ENCODE measurements at places on chromosomes 2 and 18. TPM values are rescaled to one million over a fixed set of nuclear protein-coding genes. Genes with fewer than 3 reads are reported as not detected.

- H3K27me3 ChIP-seq = no peaks in the 10 kb centered on the region
- no peaks in the 10 kb centered on the region for H3K36me3 ChIP-seq
- no peak overlapping the region for H3K4me3 ChIP-seq
- H3K4me1 ChIP-seq = no peaks in the 10 kb centered on the region
- DNase-seq = no peak
- no peak overlapping the region for H3K27ac ChIP-seq
These were observed 61.2 kb downstream of the RND3 start for GRCh38 chr2:150426315-150426714.

HNMT gene
- total RNA-seq = not detected

DNA sequence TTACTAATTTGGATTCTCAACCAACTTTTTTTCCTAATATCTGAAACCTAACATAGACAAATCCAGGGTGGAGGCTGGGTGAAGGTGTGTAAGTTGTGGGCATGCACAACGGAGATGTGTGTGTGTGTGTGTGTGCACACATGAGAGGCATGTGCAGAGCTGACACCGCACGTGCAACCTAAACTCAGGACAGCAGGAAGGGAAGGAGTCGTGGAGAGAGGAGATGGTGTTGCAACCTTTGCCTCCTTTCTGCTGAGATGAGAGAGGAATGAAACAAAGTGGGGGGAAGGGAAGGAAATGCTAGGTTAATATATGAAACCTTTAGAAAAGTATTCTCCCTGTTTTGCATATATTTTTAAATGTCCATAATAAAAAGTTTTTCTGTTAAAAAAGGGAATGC, 64.7 kb downstream of the KCTD1 start:
- no peak for DNase-seq
- H3K4me1 ChIP-seq = peaks cover 7% of the 10 kb centered on the region
- no peaks in the 10 kb centered on the region for H3K36me3 ChIP-seq
- H3K27me3 ChIP-seq = no peaks in the 10 kb centered on the region
- no peak overlapping the region for H3K27ac ChIP-seq

DNA sequence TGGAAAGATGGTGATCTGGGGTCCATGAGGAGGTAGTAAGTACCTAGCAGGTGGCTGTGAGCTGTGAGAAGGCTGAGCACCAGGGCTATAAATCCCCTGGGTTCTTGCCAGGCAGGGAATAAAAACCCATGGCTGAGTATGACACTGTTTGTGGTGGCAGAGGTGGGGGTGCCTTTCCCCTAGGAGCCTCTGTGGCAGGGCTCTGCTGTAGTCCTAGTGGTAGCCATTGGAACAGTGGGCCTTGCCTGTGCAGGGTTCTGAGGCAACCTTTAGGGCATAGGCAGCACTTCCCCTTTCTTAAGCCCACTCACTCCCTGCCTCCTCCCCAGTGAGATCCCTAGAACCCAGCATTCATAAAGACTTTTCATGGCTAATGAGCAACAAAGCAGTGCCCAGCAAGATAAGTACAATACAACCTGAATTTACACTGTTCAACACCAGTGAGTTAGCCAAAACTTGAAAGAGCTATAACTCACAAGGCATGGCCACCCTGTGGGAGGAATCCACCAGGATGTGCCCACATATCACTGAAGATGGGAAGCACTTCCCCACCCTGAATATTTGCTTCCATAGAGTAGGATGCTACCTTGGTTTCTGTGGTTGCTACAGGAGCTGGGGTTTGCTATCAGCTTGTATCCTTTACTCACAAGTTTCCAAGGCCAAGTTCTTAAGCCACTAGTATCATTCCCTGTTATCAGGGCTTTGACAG, 100.9 kb upstream of the NEUROD1 start:
- H3K4me1 ChIP-seq = no peaks in the 10 kb centered on the region
- peaks cover 5% of the 10 kb centered on the region for H3K27me3 ChIP-seq
- H3K4me3 ChIP-seq = no peak overlapping the region
- no peak overlapping the region for H3K27ac ChIP-seq
- no peak for DNase-seq

TMBIM1 gene
- total RNA-seq = 70.5 TPM

DNA sequence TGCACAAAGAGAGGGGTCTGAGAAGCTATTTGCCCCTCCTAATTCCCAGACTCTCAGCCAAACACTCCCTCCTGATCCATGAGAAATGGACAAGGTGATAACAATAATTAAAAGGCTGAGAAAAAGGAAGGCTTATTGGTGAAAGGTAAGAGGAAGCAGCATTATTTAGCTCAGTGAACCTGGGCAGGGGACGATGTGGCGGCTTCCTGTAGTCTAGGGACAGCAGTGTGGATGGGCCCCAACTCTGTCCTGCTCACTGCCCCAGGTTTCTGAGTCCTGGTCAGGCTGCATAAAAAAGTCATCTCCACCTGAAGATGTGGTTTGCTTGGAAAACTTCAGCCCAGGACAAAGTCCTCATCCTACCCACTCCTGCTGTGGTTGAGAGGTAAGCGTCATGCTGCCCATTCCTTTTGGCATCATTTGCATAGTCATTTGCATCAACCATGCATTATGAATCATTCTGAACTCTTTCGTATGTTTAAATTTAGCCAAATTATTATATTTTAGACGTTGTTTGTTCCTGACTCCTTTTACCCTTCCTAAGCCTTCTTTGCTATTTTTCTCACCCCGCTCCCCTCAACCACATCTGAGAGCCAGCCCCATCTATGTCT, 126.8 kb downstream of the CLIP4 start:
- H3K27ac ChIP-seq = no peak overlapping the region
- DNase-seq = no peak
- H3K27me3 ChIP-seq = peaks cover under 1% of the 10 kb centered on the region
- no peaks in the 10 kb centered on the region for H3K4me1 ChIP-seq

GRCh38 chr2:86764661-86765309, 25.9 kb downstream of the CD8A start:
- no peaks in the 10 kb centered on the region for H3K27me3 ChIP-seq
- H3K27ac ChIP-seq = no peak overlapping the region
- H3K4me1 ChIP-seq = peaks cover 17% of the 10 kb centered on the region
- peak; percentile 6 for DNase-seq

GRCh38 chr2:27885234-27885633, 5.0 kb downstream of the RBKS start:
- no peaks in the 10 kb centered on the region for H3K36me3 ChIP-seq
- no peak for DNase-seq
- H3K27me3 ChIP-seq = no peaks in the 10 kb centered on the region
- H3K4me1 ChIP-seq = peaks cover 19% of the 10 kb centered on the region
- H3K4me3 ChIP-seq = no peak overlapping the region

DNA sequence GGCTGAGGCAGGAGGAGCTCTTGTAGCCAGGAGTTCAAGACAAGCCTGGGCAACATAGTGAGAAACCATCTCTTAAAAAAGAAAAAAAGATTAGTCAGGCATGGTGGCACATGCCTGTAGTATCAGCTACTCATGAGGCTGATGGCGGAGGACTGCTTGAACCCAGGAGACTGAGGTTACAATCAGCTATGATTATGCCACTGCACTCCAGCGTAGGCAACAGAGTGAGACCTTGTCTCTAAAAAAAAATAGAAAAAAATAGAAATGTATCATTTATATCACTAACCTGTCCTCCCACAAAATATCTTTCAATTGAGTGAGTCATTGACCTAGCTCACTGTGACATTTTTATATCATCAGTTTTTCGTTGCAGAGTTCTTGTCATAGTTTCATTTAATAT, 152.5 kb downstream of the DTNA start:
- H3K4me1 ChIP-seq = peaks cover 39% of the 10 kb centered on the region
- H3K4me3 ChIP-seq = no peak overlapping the region
- peaks cover 37% of the 10 kb centered on the region for H3K27me3 ChIP-seq
- peaks cover 2% of the 10 kb centered on the region for H3K36me3 ChIP-seq
- H3K27ac ChIP-seq = no peak overlapping the region

DNA sequence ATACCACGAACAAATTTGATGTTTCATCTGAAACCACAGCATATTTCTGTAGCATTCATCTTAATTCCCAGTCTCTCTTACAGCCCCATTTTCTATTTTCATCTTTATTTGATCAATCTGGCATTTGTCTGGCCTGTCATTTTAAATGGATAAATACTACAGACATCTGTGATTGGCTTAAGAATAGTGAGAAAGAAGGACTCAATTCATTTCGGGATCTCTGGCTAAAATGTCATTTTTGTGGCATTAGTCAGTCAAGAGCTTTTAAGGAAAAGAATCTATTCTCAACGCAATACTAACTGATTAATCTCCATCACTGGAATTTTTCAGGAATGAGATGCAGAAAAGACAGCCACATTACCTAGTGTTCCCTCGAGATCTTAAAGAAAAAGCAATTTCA, 585.9 kb downstream of the IRS1 start:
- H3K36me3 ChIP-seq = no peaks in the 10 kb centered on the region
- peaks cover 6% of the 10 kb centered on the region for H3K4me1 ChIP-seq

CNTNAP5 gene
- total RNA-seq = not detected

- H3K4me1 ChIP-seq = peaks cover 48% of the 10 kb centered on the region
- no peak overlapping the region for H3K27ac ChIP-seq
- DNase-seq = no peak
- H3K27me3 ChIP-seq = no peaks in the 10 kb centered on the region
These were observed 2.1 kb upstream of the RTN4 start for GRCh38 chr2:55052129-55053061.

C1GALT1C1L gene
- total RNA-seq = not detected

DNA sequence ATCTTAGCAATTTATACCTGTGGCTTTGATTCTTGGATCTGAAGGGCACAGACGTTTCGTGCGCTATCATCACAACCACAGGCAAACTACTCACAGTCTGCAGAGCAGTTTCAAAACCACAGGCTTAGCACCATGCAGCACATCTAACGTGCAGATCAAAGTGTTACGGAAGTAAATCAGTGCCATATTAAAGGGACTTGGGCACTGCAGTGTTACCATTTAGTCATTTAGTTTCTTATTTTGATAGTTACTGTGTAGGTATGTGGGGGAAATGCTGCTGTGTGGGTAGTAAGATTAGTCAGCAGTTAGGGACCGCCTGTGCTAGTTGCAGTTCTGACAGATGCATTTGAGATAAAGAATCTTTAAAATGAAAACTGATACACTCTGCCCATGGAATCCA, 384.0 kb downstream of the NBAS start:
- H3K4me3 ChIP-seq = peak overlapping the region; percentile 13
- H3K4me1 ChIP-seq = peaks cover 50% of the 10 kb centered on the region
- peak; percentile 68 for DNase-seq
- peak overlapping the region; percentile 13 for H3K27ac ChIP-seq
- H3K27me3 ChIP-seq = peaks cover 5% of the 10 kb centered on the region

- H3K4me1 ChIP-seq = peaks cover 15% of the 10 kb centered on the region
- no peak for DNase-seq
- no peak overlapping the region for H3K27ac ChIP-seq
- H3K4me3 ChIP-seq = peak overlapping the region; percentile 77
These were observed 9.2 kb upstream of the SP9 start for GRCh38 chr2:174325373-174326160.

SULT1C2 gene
- not detected for total RNA-seq

DNA sequence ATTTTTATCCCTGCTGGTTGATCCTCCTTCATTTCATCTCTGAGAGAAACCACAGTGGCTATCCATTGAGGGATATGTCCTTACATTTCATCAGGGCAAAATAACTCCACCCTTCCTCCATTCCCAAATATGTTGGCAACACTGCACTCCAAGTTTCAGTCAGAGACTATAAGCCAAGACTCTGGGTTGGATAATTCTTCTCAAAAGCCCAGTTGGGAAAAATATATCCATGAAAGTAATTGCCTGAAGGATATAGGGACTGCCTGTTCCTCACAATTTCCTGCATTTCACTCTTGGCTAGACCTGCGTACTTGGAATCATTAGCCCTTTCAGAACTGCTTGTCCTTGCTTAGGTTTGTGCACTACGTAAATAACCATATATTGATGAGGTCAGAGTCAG, 27.9 kb upstream of the EPB41L3 start:
- no peaks in the 10 kb centered on the region for H3K27me3 ChIP-seq
- no peaks in the 10 kb centered on the region for H3K4me1 ChIP-seq
- no peak for DNase-seq
- H3K27ac ChIP-seq = no peak overlapping the region

- H3K4me1 ChIP-seq = no peaks in the 10 kb centered on the region
- H3K27ac ChIP-seq = no peak overlapping the region
- peaks cover 15% of the 10 kb centered on the region for H3K27me3 ChIP-seq
- no peak for DNase-seq
- H3K4me3 ChIP-seq = no peak overlapping the region
- H3K36me3 ChIP-seq = no peaks in the 10 kb centered on the region
These were observed 11.1 kb upstream of the EVA1A start for GRCh38 chr2:75571730-75572430.

DNA sequence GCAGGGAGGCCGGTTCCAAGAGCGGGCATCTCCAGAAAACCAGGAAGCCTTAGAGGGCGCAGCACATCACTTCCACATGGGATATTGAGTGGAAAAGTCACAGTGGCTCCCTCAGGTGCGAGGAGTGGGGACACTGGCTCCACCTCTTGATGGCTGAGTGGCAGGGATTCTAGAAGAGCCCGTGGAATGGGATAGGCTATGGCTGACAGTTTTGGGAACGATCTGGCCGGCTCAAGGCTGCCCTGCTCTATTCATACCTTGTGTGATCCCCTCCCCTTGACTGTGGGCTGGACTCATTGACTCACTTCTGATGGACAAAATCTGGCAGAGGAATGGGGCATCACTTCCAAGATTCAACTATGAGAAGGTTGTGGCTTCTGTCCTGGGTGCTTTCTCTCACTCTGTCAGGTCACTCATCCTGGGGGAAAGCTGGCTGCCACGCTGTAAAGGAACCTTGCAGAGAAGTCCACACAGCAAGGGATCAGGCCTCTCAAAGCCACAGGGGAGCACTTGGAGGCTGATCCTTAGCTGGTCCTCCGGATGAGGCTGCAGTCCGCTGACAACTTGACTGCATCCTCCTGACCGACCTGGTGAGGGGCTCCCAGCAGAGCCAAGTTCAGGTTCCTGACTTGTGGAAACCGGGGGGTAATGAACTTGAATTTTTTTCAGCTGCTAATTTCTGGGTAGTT, 46.7 kb upstream of the HS6ST1 start:
- no peak overlapping the region for H3K4me3 ChIP-seq
- H3K27me3 ChIP-seq = peaks cover 6% of the 10 kb centered on the region
- DNase-seq = no peak
- no peaks in the 10 kb centered on the region for H3K4me1 ChIP-seq

DNA sequence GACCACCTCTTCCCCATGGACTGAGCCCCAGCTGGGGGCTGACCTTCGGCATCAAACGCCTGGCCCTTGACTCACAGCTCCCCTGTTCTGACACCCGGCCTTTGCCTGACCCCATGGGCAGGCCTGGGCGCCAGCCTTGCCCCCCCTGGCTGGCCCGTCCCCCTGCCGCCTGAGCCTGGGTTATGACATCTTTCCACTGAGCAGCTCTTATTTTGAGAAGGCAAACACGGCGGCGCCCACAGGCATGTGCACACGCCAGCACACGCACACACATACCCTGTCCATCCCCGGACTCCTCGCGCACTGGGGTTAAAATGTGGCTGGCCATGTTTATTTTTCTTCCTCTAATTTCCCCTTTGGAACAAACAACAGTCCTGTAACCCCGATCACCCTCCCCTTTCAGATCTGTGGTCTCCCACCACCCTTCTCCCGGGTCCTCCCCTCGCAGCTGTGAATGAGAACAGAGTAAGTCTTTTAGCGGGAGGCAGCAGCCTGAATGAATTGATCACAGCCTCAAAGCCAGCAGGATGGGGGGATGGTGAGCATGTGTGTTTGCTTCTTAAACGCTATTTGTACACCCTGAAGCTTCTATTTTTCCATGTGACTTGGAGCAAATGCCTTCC, 11.8 kb upstream of the ATOH8 start:
- H3K27me3 ChIP-seq = peaks cover 52% of the 10 kb centered on the region
- H3K36me3 ChIP-seq = no peaks in the 10 kb centered on the region
- H3K4me1 ChIP-seq = peaks cover 4% of the 10 kb centered on the region
- no peak for DNase-seq
- H3K27ac ChIP-seq = no peak overlapping the region

- H3K27ac ChIP-seq = no peak overlapping the region
- H3K4me3 ChIP-seq = no peak overlapping the region
- H3K36me3 ChIP-seq = no peaks in the 10 kb centered on the region
- DNase-seq = no peak
- H3K27me3 ChIP-seq = peaks cover 9% of the 10 kb centered on the region
- no peaks in the 10 kb centered on the region for H3K4me1 ChIP-seq
These were observed 97.5 kb downstream of the SH3YL1 start for GRCh38 chr2:166381-166780.
